K562 (cell line): ENCODE measurements at places on chromosomes 2 and 18.

DNA sequence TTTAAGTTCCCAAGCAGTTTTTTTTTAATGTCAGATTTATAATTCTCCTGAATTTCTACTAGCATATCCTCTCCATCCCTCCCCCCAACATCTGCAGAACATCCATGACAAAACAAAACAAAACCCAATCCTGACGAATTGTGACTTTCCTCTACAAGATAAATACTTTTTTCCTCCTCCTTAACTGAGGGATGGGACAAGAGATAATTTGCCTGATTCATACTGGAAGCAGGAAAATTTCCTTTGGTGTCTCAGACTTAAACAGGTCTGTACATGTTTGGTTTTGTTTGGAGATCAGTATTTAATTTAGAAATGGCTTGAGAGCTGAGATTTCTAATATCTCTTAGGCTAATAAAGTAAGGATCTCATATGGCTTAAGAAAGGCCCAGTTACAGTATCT, 2.2 kb downstream of the CAVIN2 start:
- no peak for DNase-seq

DNA sequence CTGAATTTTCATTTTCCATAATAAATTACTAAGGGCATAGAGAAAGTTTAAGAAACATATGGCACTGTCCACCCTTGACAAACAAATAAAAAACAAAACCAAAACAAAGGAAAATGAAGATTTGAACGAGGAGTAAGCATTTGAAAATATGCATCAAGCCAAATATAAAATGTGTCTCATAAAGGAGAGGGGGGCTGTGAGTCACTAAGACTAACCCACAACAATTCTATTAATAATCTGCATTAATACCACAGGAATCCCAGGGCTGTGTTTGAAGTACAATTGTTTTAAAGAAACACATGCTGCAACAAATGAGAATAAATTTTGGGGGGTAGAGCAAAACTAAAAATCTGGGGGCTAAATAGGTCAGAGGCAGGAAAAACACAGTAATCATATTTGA, 53.8 kb upstream of the STK17B start:
- no peak for DNase-seq

GRCh38 chr18:72899338-72899737, 31.6 kb upstream of the NETO1 start:
- DNase-seq, result no peak

DNA sequence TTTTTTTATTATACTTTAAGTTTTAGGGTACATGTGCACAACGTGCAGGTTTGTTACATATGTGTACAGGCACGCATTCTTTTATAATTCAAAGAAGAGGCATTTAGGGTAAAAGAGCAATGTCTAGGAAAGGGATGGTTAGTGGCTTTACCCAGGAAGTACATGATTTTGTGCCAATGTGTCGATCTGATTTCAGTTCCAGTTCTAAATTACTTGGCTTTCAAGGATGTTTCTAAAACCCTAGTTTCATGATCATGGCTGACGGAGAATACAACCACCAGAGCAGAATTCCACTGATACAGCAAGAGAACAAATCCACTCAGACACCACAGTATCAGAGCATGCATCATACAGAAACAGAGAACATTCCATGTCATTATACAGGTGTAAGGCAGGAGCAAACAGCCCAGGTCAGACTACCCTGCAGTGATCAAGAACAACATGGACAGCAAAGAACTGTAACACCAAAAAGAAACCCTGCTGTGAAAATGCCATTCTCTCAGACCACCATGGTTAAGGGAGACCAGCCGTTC, 116.7 kb upstream of the STK17B start:
- no peak for DNase-seq

DNA sequence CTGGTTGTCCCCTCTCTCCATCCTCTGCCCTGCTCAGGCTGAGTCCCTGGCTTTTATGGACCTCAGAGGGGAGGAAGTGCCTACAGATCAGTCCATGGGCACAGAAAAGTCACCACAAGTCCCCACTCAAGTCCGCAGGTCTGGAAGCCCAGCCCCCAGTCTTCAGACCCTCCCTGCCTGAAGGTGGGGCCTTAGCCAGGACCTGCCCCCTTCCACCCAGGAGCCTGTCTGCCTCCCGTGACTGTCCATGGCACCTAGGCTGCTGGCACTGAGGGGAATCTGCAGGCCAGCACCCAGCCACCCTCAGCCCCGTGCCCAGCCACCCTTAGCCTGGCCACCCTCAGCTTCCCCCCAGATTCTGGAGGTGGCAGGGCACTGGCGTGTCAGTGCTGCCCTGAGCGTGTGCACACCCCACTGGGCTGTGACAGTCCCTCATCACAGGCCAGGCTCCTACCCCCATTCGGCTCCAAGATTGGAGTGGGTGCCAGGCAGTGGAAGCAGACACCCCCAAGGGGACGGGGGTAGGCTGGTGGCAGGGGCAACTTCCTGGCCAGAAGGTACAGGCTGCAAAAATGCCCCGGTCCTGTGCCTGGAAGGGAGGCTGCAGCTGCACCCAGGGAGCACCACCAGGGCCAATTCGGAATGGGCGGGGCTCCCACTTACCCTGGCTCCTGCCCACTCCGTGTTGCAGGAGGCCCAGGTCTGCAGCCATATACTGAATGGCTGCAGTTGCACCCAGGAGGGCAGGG, 154.7 kb upstream of the RMP24 start:
- DNase-seq, result no peak

DNA sequence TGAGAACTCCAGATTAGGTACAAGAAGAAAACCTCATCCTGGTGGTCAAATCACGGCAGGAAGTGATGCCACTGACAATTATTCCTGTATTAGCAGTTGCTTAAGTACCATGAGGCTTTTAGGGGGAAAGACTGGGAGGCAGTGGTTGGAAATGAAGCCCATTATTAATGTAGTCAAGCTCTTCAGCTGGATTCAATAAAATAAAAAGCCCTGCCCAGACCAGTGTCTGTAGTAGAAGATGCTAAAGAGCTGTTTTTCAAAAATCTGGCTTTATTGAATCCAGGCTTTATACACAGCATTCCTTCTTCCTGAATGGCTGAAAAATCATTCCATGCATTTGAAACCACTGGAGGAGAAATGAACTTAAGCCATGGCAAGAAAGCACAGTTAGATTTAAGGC, 155.2 kb downstream of the BCL2 start:
- no peak for DNase-seq

- no peak for DNase-seq
Observed at GRCh38 chr2:66782780-66783361, 347.9 kb downstream of the MEIS1 start.

- no peak for DNase-seq
Observed at GRCh38 chr2:165634855-165635254, 159.2 kb downstream of the GALNT3 start.

DNA sequence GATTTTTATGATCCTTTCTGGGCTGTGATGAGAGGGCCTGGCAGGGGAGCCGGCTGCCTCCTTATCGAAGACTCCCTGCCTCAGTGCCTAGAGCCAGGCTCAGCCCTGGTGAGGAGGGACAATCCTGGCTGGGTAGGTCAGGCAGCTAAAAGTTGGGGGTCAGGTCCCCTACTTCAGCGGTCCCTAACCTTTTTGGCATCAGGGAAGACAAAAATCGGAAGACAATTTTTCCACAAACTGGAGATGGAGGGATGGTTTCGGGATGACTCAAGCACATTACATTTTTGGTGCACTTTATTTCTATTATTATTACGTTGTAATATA, 53.1 kb downstream of the HS1BP3 start:
- DNase-seq, result no peak

DNA sequence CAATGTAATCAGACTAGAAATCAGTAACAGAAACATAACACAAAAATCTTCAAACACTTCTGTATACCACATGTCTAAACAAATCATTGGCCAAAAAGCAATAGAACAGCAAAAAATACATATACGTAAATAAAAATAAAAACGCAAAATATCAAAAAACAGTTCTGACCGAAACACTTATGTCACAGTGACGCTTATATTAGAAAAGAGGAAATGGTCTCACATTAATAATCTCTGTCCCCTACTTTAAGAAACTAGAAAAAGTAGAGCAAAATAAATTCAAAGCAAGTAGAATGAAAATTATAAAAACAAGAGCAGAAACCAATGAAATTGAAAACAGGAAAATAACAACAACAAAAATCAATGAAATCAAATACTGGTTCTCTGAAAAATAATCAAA, 41.9 kb downstream of the TMEM131 start:
- DNase-seq, result no peak

DNA sequence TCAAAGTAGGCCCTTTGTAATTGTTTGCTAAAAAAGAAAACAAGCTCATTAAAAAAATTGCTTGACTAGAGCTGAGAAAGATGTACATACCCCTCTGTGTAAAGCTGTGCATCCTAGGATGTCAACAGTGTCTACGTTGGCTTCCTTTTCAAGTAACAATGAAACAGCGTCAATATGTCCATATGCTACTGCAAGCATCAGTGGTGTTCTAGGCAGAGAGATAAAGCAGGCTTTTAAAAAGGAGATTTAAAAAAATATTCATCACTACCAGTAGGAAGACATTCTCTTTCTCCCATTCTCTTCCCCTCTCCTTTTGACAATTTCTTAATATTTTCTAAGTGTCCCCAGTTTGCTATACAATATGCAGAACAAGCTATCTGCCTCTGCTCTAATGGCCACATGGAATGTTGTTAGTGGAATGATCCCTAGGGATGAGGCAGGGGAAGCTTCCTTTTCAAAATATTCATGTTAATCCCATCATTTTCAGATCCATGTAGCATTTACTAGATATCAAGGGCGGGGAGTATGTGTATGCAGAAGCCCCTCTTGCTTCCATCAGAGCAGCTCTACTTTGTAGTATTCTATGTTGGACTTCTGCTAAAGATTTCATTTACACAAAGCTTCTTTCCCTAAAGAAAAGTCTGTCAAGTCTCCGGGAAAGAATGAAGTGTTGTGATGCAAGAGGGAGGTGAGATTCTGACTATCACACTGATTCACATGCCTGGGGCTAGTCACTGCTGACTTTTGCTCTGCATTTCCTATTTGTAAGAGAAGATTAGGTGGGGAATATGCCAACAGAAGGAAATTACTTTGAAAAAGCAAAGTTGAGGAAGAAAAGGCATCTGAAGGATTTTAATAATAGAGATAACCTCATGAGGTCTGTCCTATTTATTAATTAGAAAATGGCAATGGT, 81.5 kb upstream of the PGAP1 start:
- DNase-seq, result no peak

DNA sequence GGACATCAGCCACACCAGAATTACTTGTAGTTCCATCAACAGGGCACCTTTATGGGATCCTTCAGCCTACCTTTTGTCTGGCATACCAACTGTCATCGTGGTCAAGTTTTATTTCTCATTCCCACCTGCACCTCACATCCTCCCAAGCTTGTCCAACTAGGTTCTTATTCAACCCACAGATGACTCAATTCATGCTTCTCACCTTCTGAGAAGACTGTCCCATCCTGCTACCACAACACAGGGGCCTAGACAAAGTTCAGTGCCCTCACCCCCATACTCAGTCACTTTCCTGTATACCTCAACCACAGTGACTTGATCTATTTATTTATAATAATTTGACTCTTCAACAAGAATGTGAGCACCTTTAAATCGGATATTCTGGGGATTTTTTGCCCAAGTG, 114.4 kb upstream of the ACVR1C start:
- DNase-seq, result no peak

- no peak for DNase-seq
Observed at GRCh38 chr2:35501076-35501475, 854.5 kb upstream of the CRIM1 start.

DNA sequence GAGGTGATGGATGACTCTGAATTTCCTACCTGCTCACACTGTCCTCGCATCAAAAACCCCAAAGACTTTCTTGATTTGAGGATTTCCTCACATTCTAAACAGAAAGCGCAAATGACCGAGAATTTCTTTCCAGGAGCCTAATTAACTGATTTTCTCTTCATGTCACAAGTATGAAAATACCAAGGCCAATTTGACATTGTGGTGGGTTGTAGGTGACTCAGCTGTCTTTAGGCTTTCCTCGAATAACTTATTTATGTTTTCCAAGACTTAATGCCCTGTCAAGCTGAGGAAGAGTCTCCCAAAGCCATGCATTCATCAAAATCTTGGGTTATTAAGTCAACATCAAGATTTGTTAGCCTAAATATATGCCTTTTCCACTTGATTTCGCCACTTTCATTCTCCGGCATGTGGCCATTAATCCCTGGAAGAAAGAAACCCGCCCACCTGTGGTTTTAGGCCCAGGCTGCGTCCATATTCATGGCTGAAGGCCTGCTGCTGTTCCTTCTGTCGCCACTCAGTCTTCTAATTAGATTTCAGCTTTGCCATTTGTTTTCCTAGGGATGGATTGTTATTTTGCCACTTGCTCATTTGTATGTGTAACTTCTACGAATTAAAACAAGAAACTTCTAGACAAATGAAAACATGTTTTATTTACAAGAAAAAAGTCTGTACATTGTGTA, 84.9 kb downstream of the ST6GAL2 start:
- DNase-seq, result no peak

GRCh38 chr2:63840081-63840784, 1.5 kb upstream of the UGP2 start:
- DNase-seq, result no peak

DNA sequence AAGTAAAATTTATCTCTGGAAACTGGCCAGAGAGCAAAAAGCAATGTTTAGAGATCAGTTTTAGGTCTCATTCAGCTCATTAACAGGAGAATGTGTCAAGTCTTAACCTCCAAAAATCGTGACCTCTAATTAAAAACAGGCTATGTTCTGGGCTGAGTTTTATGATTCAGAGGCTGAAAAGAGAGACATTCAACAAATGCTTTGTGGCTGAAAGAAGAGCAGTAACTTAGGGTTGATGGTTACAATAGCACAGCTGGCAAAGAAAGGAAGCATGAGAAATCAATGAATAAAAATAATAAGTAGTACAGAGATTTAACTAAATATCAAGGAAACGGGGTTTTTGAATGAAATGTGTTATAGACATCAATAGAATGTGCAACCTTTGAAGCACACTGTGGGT, 13.1 kb downstream of the TGIF1 start:
- no peak for DNase-seq

DNA sequence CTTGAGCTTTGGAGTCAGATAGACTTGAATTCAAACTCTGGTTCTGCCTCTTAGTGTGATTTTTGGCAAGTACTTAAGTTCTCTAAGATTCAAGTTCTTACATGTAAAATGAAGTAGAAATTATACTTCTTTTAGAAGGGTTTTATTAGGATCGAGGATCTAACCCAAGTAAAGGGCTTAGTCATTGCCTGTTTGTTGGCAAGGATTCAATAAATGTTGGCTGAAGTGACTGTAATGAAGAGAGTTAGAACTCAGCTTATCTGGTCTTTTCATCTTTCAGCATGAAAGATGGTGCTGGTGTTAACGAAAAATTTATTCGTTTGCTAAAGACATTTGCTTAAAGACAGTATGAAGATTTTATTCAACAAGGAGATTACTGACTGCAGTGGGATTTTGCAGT, 315.9 kb upstream of the THUMPD2 start:
- no peak for DNase-seq

GRCh38 chr18:5030636-5031035, 166.4 kb downstream of the AKAIN1 start:
- no peak for DNase-seq
